ENCODE measurements at places on chromosomes 2 and 18.

DNA sequence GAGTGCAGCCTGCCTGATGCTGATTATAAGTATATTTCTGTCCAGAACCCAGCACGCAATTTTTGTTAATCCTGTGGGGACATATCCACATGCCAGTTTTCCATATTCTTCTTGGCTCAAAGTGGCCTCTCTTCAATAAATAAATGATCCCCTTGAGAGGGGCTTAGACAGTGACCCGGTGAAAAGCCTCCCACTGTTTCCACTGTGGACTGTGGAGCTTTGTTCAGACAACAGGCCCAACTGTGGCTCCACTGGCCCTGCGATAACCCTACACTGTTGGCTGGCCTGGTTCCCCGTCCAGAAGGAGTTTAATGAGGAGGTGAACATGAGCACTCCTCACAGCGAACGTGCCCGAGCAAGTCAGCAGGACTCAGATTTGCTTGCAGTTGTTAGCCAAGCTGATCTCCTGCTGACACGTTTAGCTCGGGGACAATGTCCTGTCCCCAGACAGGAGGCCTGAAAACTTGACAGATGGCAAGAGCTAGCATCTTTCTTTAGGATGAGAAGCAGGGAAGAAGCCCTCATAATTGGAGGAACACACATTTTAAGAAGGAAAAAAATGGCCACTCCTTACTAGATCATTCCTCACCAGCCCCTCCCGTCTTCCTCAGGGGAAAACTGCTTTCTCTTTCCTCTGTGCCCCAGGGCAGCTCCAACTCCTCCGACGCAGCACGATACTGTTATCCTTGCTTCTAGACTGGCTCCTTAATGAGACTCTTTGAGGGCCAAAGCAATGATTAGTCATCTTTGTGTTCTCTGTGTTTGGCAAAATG is 20.0 kb upstream of the MTCL1 start:
- no peaks in the 10 kb centered on the region for H3K36me3 ChIP-seq
- peaks cover 5% of the 10 kb centered on the region for H3K4me1 ChIP-seq
- no peak for DNase-seq
- H3K4me3 ChIP-seq: no peak overlapping the region
- no peak overlapping the region for H3K27ac ChIP-seq
- H3K27me3 ChIP-seq: peaks cover 6% of the 10 kb centered on the region

GRCh38 chr18:70520867-70521266 is 232.0 kb downstream of the SOCS6 start:
- DNase-seq: no peak
- no peaks in the 10 kb centered on the region for H3K27me3 ChIP-seq
- no peaks in the 10 kb centered on the region for H3K36me3 ChIP-seq
- H3K4me3 ChIP-seq: no peak overlapping the region
- no peak overlapping the region for H3K27ac ChIP-seq
- H3K4me1 ChIP-seq: no peaks in the 10 kb centered on the region

GRCh38 chr2:179020156-179020750 is 29.7 kb downstream of the CCDC141 start:
- no peaks in the 10 kb centered on the region for H3K27me3 ChIP-seq
- no peak overlapping the region for H3K27ac ChIP-seq
- peaks cover 22% of the 10 kb centered on the region for H3K4me1 ChIP-seq

DNA sequence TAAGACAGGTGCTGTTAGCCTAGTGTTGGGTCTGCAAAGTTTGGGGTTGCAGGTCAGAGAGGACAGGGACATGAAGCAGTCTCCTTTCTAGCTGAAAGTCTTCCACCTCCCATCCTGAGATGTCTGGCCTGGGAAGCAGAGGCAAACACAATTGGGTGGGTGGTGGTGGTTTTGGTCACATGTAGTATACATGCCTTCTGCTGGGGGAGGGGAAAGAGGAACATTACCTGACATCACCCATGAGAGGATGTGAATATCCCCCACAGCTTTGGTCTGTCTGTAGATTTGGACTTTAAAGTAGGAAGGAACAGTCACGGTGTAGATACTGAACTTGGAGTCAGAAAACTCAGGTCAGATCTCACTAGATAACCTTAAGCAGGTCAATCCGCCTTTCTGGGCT is 4.6 kb upstream of the DNAJC5G start:
- peaks cover 19% of the 10 kb centered on the region for H3K27me3 ChIP-seq
- no peaks in the 10 kb centered on the region for H3K36me3 ChIP-seq
- no peak for DNase-seq
- H3K4me1 ChIP-seq: no peaks in the 10 kb centered on the region
- H3K4me3 ChIP-seq: no peak overlapping the region

GRCh38 chr2:199798831-199799580 is 52.0 kb downstream of the FTCDNL1 start:
- H3K4me1 ChIP-seq: no peaks in the 10 kb centered on the region
- no peak overlapping the region for H3K27ac ChIP-seq
- H3K36me3 ChIP-seq: no peaks in the 10 kb centered on the region
- H3K4me3 ChIP-seq: no peak overlapping the region

DNA sequence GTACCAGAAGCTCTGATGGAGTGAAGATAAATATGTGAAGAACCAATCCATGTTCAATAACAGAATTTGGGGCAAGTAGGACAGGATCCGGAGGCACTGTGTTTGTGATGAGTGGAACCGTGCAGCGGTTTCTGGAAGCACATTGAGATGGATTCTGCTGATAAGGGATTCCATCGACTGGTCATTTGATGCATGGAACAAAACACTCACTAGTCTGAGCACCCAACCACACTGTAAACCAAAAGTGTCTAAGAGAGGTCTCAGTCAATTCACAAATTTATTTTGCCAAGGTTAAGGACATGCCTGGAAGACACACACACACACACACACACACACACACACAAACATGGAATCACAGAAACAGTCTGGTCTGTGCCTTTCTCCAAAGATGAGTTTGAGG is 459.5 kb downstream of the FBXO15 start:
- no peaks in the 10 kb centered on the region for H3K36me3 ChIP-seq
- no peak overlapping the region for H3K4me3 ChIP-seq
- H3K27me3 ChIP-seq: no peaks in the 10 kb centered on the region
- no peak for DNase-seq
- H3K27ac ChIP-seq: no peak overlapping the region

DNA sequence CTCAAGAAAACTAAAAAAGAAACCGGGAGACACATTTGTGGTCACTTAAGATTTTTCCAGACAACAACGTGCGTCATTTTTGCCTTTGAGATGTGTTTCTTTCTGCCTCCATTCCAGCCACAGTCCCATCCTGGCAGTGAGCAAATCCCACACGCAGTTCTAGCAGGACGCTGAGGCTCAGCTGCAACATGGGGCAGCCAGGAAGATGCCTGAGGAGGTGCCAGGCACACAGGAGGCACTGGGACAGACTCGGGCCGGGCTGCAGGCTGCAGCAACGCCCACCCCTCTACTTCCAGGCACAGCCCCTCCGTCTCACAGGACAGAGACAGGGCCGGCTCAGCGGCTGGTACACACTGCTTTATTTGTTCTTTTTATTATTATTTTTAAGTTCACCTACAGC is 13.1 kb downstream of the KLF11 start:
- H3K27me3 ChIP-seq: peaks cover 9% of the 10 kb centered on the region
- no peak for DNase-seq
- peaks cover 8% of the 10 kb centered on the region for H3K4me1 ChIP-seq
- H3K36me3 ChIP-seq: peaks cover 14% of the 10 kb centered on the region
- H3K27ac ChIP-seq: no peak overlapping the region

GRCh38 chr2:84846741-84847142 is 34.1 kb downstream of the TRABD2A start:
- H3K36me3 ChIP-seq: peaks cover 33% of the 10 kb centered on the region
- H3K4me3 ChIP-seq: peak overlapping the region; percentile 49
- peaks cover 89% of the 10 kb centered on the region for H3K4me1 ChIP-seq
- no peaks in the 10 kb centered on the region for H3K27me3 ChIP-seq
- DNase-seq: no peak
- H3K27ac ChIP-seq: peak overlapping the region; percentile 96

DNA sequence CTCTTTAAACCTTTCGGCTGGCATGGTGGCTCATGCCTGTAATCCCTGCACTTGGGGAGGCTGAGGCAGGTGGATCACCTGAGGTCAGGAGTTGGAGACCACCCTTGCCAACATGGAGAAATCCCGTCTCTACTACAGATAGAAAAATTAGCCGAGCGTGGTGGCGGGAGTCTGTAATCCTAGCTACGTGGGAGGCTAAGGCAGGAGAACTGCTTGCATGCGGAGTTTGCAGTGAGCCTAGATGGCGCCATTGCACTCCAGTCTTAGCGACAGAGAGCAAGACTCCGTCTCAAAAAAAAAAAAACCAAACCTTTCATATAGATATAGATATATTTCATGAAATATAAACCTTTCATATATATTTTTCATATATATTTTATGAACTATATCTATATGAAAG is 864.7 kb downstream of the TRIB2 start:
- DNase-seq: no peak
- no peaks in the 10 kb centered on the region for H3K27me3 ChIP-seq
- no peak overlapping the region for H3K4me3 ChIP-seq
- no peaks in the 10 kb centered on the region for H3K4me1 ChIP-seq
- H3K36me3 ChIP-seq: no peaks in the 10 kb centered on the region
- no peak overlapping the region for H3K27ac ChIP-seq

DNA sequence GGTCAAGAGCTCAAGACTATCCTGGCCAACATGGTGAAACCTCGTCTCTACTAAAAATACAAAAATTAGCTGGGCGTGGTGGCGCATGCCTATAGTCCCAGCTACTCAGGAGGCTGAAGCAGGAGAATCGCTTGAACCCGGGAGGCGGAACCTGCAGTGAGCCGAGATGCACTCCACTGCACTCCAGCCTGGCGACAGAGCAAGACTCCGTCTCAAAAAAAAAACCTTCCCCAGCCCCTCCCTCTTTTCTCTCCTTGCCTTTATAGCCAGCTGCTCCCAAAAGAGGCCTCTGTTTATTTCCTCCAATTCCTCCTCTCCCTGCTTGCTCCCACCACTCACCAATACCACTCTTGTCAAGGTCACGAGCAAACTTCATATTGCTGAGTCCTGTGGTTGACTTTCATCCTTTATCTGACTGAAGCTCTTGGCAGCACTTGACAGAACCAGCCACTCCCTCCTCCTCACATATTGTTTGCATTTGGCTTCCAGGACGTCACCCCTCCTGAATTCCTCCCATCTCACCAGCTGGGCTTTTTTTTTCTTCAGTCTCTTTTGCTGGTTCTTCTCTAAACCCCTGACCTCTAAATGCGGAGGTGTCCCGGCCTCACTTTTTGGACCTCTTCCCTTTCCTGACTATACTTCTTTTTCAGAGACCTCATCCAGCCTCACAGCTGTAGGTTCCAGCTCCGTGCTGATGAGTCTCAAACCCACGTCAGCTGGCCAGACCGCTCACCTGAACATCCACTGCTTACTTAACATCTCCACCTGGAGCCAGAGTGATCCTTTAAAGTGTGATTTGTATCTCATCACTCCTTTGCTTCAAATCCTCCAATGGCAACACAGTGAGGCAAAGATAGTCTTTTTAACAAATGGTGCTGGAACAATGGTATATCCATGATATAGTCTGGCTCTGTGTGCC is 84.6 kb upstream of the CAB39 start:
- peaks cover 5% of the 10 kb centered on the region for H3K36me3 ChIP-seq
- H3K27ac ChIP-seq: no peak overlapping the region
- H3K4me1 ChIP-seq: peaks cover 14% of the 10 kb centered on the region
- DNase-seq: no peak

DNA sequence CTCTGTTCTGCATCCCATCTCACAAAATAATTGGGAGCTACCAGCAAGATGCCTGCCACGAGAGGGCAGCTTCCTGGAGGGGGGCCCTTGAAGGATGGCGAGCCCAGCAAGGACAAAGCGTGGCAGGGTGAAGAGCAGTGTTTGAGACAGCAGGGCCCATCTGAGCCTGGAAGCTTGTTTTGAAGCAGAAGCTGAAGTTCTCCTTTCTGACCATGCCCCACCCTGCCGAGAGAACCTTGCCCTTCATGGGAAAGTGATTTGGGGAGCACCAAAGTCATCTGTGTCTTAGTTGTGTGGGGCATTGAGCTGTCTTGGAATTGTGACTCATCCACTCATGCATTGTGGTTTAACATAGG is 216.3 kb downstream of the BCL11A start:
- H3K27ac ChIP-seq: no peak overlapping the region
- H3K4me3 ChIP-seq: no peak overlapping the region
- no peaks in the 10 kb centered on the region for H3K36me3 ChIP-seq

- H3K4me3 ChIP-seq: no peak overlapping the region
- no peaks in the 10 kb centered on the region for H3K27me3 ChIP-seq
- no peaks in the 10 kb centered on the region for H3K36me3 ChIP-seq
- peaks cover 11% of the 10 kb centered on the region for H3K4me1 ChIP-seq
Observed at GRCh38 chr18:10588975-10589374, 63.1 kb downstream of the NAPG start.

DNA sequence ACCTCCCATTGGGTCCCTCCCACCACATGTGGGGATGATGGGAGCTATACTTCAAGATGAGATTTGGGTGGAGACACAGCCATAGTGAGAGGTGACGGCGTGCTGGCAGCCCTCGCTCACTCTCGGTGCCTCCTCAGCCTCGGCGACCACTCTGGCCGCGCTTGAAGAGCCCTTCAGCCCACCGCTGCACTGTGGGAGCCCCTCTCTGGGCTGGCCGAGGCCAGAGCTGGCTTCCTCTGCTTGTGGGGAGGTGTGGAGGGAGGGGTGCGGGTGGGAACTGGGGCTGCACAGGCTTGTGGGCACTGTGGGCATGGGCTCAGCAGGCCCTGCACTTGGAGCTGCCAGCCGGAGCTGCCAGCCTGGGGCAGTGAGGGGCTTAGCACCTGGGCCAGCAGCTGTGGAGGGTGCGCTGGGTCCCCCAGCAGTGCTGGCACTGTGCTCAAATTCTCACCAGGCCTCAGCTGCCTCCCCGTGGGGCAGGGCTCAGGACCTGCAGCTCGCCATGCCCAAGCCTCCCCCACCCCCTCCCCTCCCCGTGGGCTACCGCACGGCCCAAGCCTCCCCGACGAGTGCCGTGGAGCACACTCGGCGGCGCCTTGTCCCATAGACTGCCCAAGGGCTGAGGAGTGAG is 73.0 kb downstream of the SERPINB8 start:
- no peak for DNase-seq
- no peaks in the 10 kb centered on the region for H3K36me3 ChIP-seq
- H3K27me3 ChIP-seq: peaks cover 2% of the 10 kb centered on the region
- H3K27ac ChIP-seq: no peak overlapping the region

DNA sequence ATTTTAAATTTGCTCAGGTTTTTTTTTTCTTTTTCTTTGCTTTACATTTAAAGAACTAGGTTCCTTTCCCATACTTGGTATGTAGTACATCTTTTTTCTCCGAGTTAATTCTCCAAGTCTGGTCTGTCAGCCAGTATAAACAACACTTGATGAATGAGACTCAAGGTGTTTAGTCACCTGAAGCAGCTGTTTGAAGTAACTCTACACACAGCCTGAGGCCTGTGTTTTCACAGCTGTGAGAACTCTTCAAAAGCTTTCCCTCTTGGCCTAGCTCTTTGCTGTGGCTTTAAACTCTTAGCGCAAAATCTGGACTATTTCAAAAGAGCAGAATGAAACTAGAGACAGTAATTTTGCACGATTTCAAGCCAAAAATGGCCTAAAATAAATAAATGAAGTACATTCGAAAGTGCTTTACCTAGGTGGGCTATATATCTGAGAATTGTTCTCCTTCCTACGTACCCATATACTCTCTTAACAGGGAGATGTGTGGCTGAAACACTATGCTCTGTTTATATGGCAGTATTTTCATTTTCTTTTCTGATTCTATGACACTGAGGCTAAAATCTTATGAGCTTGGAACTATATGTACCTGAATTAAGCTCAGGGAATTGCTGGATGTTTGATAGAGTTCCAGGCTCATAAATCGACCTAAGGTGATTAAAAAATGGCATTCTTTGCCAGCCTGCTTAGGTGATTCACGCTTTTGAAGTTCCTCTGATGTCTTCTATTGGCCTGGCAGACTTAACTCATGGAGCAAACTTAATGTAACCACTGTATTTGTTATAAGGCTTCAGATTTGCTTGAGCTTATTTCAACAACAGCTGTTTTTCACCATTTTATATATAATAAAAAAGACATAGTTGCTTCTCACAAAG is 1044.1 kb upstream of the ZEB2 start:
- no peak for DNase-seq
- H3K4me1 ChIP-seq: no peaks in the 10 kb centered on the region
- no peaks in the 10 kb centered on the region for H3K27me3 ChIP-seq
- H3K4me3 ChIP-seq: no peak overlapping the region
